NCI-H2107 (cell line): ENCODE measurements at places on chromosomes 3 and 15.

- no peak for DNase-seq
These were observed 9.8 kb upstream of the SLC6A1 start for GRCh38 chr3:10982782-10983181.

- no peak for DNase-seq
These were observed 68.8 kb upstream of the GSK3B start for GRCh38 chr3:120163026-120163425.

GRCh38 chr3:14225421-14225820 lies 46.8 kb downstream of the LSM3 start:
- no peak for DNase-seq

DNA sequence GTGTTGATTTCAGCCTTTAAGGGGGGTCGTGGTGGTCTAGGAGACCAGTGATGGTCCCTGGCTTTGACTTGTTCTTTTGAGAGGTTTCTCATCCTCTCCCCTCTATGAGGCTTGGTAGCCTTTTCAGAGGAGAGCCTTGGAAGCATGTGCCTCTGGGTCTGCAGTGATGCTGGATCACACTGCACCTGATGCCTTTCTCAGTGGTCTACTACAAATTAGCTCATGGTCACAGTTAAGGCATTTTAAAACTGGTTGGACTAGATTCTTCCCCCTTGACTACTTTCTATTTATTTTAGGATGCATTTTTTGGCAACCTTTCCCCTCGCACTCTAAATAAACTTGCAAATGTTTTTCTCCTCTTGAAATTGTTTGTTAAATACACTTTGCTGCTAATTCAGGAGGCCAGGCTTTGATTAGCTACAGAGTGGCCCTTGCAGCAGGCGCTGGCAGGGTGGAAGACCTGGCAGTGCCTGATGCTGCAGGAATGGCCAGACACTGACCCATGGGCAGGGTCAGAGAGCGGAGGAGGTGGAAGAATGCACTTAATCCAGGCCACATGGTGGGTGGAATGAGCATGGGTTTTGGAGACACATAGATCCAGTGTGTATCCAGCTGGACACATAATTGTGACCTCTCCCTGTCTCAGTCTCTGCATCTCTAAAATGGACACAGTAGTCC lies 318.8 kb upstream of the CTDSPL start:
- DNase-seq: no peak

DNA sequence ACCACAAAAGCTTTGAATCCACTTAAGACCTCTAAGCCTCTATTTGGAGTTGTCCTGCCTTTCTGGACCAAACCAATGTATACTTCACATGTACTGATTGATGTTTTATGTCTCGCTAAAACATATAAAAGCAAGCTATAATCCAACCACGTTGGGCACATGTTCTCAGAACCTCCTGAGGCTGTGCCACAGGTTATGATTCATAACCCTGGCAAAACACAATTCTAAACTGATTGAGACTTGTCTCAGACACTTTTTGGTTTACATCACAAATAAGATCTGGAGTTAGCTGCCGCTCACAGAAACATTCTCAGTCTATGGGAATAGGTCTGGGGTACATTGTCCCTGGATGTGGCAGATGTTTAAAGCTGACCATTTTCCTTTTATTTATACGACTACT lies 53.4 kb upstream of the EPHA6 start:
- no peak for DNase-seq

- no peak for DNase-seq
These were observed 159.8 kb upstream of the LMCD1 start for GRCh38 chr3:8341821-8342247.
